H7 (cell line): ENCODE measurements at places on chromosomes 16 and 17.

DNA sequence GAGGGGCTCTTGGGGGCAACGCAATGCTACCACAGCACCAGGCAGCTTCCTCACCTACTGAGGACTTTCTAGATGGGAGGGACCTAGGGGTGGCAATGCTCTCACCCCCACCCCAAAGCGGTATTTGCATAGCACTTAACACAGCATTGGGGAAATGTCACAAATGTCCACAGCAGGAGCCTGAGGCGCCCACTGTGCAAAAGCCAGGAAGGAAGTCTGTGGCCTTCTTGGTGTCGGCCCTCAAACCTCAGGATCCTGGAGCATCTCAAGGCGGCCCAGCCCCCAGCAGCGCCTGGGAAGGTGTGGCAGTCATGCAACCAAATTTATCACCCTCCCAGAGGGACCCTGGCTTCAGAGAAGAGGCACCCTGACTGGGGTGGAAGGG is 45.3 kb downstream of the WNT3 start:
- peak; percentile 65 for DNase-seq

DNA sequence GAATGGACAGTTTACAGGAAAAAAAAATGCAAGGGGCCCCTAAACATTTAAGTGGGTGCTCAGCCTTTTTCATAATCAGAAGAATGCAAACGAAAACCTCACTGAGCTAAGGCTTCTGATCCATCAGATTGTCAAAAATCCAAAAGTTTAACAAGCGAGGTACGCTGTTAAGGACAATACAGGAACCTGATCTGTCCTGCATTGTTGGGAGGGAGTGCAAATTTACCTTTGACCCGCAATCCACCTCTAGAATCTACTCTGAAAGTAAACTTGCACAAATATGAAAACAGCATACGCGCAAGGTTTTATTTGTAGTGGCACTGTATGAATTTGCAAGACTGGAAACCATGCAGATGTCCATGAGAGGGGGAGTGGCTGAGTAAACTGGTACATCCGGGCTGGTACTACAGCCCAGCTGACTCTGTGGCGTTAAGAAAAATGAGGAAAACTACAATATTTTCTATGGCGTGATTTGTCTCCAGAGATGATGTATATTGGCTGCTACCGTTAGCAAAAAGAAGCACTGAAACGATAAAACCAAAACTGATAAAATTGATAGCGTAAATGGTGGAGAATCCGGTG is 28.8 kb upstream of the ST6GALNAC1 start:
- peak; percentile 11 for DNase-seq

DNA sequence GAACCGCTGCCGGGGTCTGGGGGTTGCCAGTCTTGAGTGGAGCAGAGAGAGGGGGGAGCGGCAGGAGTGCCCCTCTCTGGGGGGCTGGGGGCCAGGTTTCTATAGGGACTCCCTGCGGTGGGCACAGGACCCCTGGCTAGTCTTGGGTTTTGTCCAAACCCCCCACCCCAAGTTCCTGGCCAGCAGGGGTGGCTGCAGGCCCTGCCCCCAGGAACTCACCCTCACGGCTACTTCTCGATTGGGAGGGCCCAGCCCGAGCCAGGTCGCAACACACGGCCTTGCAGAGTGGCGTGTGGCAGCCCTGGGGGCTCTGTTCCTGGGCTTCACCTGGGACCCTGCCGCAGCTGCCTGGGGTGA is 601 bp downstream of the CDH15 start:
- DNase-seq, result no peak

GRCh38 chr16:2047330-2048115 is at the start of the genes NTHL1 and TSC2:
Gene NTHL1 (minus strand): TSS chr16:2047834. CDS start chr16:2047823, 11 bp downstream.
Gene TSC2 (plus strand): TSS chr16:2047985. CDS start chr16:2048616, 631 bp downstream.
- peak; percentile 99 for DNase-seq

DNA sequence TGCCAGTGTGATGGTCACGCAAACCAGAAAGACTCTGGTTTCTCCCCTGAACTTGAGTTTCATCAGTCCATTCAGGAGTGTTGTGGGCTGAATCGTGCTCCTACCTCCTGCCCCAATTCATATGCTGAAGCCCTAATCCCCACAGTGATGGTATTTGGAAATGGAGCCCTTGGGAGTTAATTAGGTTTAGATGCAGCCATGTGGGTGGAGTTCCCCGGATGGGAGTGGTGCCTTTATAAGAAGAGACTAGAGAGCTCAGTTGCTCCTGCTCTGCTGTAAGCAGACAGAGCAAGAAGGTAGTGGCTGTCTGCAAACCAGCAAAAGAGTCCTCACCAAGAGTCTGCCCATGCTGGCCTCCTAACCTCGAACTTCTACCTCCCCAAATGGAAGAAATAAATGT is 160.3 kb upstream of the DYNLRB2 start:
- DNase-seq, result no peak

GRCh38 chr17:72315122-72315913 is 194.5 kb downstream of the SOX9 start:
- no peak for DNase-seq

DNA sequence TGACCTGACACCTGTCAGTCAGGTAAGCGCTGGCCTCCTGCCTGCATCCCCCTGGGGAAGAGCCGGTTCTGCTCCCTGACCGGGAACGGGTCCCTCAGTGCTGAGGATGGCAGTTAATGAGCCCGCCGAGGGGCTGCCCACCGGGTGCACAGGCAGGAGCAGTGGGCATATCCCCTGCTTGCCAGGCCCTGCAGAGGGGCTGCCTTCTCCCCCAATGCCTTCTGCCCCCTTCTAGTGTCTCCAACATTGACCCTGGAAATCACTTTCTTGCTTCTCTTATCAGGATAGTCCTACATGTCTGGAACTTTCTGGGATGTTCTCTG is 388.5 kb downstream of the SEC14L1 start:
- no peak for DNase-seq

GRCh38 chr17:38703742-38704605 is 1.1 kb upstream of the MLLT6 start:
- DNase-seq, result peak; percentile 99

DNA sequence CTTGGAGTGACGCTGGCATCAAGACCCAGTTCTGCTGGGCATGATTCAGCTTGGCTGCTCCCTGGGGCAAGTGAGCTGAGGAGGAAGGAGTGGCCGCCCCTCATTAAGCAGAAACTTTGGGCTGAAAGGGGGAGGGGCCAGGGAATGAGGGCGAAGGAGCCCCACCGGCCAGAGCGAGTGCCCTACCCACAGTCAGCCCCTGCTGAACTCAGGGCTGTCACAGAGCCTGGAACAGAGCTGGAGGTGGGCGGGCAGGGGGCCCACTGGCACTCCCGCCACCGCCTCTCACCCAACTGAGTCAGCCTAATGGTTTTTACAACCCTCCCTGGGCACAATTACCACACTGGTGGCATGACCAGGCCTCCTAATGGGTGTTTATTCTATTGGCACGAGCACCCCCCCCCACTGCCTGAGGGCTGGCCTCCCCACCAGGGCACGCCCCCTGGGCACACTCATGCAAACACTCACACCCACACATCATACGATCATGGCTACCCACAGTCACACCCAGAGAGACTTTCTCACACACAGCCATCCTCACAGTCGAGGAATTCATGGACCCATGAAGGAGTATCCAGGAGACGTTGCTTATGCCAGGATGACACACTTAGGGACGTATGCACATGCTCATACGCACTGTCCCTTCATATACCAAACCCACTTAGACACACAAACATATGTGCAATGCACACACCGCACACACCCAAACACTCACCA is 19.2 kb downstream of the UNC119 start:
- peak; percentile 82 for DNase-seq

- no peak for DNase-seq
Measured at GRCh38 chr16:27618606-27619327, 68.8 kb downstream of the KATNIP start.

GRCh38 chr16:12461201-12461600 is 342.5 kb downstream of the CPPED1 start:
- DNase-seq, result no peak

DNA sequence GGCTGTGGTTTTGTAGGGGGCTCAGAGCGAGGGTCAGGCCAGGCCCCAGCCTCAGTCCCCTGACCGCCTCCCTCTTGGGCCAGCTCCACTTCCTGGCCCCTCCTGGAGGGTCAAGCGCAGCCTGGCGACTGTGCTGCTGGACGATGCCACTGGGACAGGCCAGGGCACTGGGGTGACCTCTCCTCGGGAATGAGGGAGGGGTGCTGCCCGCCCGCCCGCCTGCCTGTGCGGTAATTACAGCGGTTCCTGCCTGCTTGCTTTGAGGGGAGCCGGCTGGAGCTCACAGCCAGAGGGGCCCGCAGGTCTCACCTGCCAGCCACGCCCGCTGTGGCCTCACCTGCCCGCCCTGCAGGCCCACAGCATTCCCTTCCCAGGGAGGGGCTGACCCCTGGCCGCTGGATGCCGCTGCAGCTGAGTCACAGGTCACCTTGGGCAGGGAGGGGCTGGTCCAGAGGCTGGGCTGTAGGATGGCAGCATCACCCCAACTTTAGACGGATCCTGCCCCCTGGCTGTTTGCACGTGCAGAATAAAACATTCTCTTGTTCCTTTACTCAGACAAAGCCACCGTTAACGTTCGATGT is 76.7 kb upstream of the CBX4 start:
- DNase-seq, result peak; percentile 93

GRCh38 chr17:55959756-55960155 is 193.5 kb upstream of the ANKFN1 start:
- no peak for DNase-seq

GRCh38 chr16:72785171-72785570 is 262.8 kb downstream of the ZFHX3 start:
- DNase-seq, result no peak
